ENCODE measurements at places on chromosomes 11 and 22.

DNA sequence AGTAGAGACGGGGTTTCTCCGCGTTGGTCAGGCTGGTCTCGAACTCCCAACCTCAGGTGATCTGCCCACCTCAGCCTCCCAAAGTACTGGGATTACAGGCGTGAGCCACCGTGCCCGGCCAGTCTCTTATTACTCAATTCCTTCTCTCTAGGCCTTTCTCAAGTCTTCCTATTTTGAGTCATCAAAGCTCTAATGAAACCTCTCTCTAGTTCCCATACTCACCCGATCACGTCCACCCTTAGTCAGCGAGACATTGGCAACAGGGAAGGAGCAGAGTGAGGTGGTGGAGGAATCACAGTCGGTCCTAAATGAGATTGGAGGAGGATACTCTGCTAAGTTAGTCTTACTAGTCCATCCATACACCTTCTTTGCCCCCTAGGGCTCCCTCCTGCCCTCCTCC is 5.0 kb downstream of the BSCL2 start:
- DNase-seq, result no peak

DNA sequence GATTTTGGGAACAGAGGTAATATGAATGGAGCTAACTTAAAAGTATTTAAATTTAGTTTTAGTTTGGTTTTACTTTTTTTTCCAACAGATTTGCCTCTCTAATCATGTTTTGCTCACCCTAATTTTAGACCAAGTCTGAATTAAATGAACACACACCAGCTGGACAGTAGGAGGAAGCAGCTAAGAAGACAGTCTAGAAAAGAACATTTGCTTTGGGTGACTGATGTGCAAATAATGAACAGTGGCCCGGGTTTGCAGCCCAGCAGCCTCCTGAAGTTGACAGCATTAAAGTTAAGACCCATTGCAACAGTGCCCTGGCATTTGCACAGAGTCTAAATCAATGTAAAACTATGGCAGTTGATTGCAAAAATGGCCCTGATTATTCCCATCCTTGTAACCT is 66.4 kb upstream of the SORL1 start:
- DNase-seq, result no peak

- DNase-seq, result no peak
Observed at GRCh38 chr22:19721330-19722177, 1.8 kb upstream of the GP1BB start.

- no peak for DNase-seq
Observed at GRCh38 chr11:96272529-96273222, 70.3 kb downstream of the MAML2 start.

- DNase-seq, result no peak
Observed at GRCh38 chr22:50443801-50444625, 30.8 kb downstream of the SBF1 start.

GRCh38 chr22:36858966-36859365 is 1.8 kb upstream of the NCF4 start:
- DNase-seq, result no peak

DNA sequence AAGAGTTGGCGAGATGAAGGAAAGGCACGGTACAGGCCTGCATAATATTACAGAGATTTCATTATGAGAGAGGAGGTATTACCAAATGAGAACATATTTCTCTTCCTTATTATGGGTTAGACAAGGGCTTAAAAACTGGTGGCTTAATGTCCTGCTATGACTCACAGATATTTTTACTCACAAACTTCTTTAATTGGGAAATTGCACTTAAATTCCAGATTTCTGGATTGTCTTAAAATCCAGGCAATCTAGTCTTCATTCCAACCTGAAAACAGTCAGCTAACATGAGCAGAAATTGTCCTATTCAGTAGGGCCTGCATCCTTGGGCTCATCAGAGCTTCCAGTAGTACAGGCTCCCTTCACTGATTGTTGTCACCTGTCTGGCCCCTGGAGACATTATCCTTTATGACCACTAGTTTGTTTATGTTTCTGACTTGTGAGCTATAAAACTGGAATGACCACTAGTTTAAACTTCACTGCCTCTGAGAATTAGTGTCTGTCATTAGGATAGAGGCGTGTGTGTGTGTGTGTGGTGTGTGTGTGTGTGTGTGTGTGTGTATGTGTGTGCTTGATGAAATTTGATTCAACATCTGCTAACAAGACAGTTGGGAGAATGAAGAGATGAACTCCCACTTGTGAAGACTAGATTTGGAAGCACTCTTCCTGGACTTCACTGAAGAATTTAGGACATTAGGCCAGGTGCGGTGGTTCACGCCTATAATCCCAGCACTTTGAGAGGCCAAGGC is 25.1 kb downstream of the DBX1 start:
- DNase-seq, result no peak

DNA sequence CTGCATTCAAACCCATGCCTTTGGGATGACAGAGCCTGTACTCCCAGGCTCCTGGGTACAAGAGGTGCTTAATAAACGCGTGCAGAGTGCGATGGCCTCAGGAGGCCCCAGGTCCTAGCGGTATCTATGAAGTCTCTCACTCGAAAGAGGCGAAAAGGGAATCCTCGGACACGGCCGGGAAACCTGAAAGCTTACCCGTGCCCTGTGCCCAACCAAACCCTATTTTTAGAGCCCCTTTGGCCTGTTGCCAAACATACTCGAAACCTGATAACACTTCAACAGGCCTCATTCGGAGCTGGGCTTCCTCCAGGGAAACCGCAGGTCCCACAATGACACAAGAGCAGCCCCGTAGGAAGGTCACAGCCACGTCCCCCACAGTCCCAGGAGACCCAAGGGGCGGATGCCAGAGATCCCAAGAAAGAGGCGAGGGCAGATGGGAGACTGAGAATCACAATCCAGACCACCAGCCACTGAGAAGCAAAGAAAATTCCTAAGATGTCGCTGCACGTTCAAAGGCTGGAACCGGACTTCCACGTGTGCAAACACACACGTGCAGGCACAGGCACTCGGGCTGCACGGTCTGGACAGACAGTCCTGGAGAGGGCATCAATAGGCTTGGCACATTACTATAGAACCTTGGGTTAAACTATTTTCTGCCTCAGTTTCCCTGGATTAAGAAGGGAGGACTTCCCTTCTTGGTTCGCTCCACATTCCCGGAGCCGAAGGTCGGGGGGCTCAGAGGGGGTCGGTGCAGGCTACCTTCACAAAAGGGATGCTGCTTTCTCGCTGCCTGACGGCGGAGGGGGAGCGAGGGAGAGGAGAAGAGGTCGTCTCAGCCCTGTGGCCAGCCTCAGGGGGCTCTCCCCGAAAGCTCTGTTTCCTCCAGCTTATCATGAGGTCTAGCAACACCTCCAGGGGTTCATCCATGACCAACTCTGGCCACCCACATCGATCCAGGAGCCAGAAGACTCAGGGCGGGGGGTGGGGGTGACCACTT is 8.2 kb downstream of the PDGFB start:
- no peak for DNase-seq

DNA sequence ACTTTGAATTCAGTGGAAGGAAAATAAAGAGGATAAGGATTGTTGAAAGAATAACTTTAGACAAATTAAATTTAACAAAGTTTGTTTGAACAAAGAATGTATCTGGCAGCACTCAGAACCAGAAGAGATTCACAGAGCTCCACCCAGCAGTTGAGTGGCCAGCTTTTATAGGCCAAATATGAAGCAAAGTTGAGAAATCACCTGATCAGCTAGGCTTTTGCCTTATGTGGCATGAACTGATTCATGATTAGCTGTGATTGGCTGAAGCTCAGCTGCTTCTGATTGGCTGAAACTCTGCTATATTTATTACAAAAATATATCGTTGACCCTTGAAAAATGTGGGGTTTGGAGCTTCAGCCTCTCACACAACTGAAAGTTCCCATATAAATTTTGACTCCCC is 62.6 kb downstream of the PIWIL4 start:
- DNase-seq, result no peak

GRCh38 chr22:44098966-44099530 is 74.9 kb downstream of the PARVB start:
- no peak for DNase-seq

- DNase-seq, result no peak
Observed at GRCh38 chr11:105524286-105524685, 85.6 kb upstream of the GRIA4 start.

All from H54 (cell line).